ENCODE measurements at places on chromosomes 3 and 15. TPM values are rescaled to one million over a fixed set of nuclear protein-coding genes. Genes with fewer than 3 reads are reported as not detected.

PLS1 gene
- total RNA-seq = 1.0 TPM

KBTBD12 gene
- not detected for total RNA-seq

TMED3 gene
- 23.7 TPM for total RNA-seq

DPPA2 gene
- total RNA-seq = not detected

TRPM1 gene
- not detected for total RNA-seq

CASR gene
- total RNA-seq = 1.3 TPM

LYSMD2 gene
- 21.8 TPM for total RNA-seq

ASB14 gene
- total RNA-seq = not detected

ATP10A gene
- total RNA-seq = 28.6 TPM

GRCh38 chr3:42852441-42852840 lies 23.2 kb downstream of the CYP8B1 start:
- DNase-seq = no peak

DNA sequence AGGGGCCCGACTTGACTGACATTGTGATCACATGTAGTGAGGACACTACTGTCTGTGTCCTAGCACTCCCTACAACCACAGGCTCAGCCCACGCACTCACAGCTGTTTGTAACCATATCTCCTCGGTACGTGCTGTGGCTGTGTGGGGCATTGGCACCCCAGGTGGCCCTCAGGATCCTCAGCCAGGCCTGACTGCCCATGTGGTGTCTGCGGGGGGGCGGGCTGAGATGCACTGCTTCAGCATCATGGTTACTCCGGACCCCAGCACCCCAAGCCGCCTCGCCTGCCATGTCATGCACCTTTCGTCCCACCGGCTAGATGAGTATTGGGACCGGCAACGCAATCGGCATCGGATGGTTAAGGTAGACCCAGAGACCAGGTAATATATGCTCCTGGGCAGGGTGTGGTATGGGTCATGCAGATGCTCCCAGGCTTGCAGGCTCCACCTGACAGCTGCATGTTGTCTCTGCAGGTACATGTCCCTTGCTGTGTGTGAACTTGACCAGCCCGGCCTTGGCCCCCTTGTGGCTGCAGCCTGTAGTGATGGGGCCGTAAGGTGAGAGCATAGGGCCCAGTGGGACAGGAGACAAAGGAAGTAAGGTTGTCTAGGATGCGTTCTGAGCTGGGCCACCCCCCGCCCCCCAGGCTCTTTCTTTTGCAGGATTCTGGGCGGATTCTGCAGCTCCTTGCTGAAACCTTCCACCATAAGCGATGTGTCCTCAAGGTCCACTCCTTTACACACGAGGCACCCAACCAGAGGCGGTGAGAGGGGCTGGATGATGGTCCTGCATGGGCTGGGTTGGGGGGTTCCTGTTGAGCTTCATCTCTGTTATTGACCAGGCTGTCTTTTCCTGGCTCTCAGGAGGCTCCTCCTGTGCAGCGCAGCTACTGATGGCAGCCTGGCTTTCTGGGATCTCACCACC lies 4.4 kb downstream of the DALRD3 start:
- peak; percentile 47 for DNase-seq

GRCh38 chr15:88663141-88663621 lies 24.4 kb downstream of the ISG20 start:
- DNase-seq = no peak

DNA sequence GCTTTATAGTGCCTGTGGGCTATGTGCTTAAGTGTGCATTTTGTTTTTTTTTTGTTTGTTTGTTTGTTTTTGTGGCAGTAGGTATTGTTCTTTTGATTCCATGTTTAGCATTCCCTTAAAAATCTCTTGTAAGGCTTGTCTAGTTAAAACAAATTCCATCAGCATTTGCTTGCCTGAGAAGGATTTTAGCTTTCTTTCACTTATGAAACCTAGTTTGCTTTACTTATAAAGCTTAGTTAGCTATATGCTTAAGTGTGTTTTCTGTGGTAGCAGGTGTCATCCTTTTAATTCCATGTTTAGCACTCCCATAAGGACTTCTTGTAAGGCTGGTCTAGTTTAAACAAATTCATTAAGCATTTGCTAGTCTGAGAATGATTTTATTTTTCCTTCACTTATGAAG lies 17.3 kb downstream of the IL16 start:
- no peak for DNase-seq

DNA sequence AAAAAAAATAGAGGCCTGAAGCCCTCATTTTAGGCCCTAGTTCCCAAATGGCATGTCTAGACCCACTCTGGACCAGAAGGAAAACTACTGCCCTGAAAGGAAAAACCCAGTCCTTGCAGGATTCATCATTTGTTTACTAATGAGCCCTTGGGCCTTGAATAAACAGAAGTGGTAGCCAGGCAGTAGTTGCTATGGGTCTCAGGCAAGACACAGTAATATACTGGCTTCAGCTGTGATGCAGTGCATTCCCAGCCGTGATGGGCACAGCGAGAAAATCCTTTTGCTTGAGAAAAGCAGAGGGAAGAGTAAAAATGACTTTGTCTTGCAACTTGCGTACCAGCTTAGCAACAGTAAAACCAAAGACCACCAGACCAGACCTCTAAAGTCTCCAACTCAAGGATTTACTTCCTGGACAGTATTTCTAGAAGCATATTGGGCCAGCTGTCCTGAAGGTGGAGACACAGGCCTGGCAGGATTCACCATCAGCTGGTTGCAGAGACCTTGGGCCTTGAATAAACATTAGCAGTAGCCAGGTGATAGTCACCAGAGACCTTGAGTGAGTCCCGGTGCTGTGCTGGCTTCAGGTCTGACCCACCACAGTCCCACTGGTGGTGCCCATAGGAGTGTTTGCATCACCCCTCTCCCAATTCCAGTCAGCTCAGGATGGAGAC lies 208.3 kb upstream of the SLITRK3 start:
- no peak for DNase-seq

- DNase-seq = no peak
These were observed 25.6 kb upstream of the RHO start for GRCh38 chr3:129502641-129503408.

GRCh38 chr15:65421360-65422215 lies 1.2 kb downstream of the IGDCC4 start:
- DNase-seq = no peak

GRCh38 chr15:64503197-64503596 lies 42.8 kb downstream of the ZNF609 start:
- no peak for DNase-seq

DNA sequence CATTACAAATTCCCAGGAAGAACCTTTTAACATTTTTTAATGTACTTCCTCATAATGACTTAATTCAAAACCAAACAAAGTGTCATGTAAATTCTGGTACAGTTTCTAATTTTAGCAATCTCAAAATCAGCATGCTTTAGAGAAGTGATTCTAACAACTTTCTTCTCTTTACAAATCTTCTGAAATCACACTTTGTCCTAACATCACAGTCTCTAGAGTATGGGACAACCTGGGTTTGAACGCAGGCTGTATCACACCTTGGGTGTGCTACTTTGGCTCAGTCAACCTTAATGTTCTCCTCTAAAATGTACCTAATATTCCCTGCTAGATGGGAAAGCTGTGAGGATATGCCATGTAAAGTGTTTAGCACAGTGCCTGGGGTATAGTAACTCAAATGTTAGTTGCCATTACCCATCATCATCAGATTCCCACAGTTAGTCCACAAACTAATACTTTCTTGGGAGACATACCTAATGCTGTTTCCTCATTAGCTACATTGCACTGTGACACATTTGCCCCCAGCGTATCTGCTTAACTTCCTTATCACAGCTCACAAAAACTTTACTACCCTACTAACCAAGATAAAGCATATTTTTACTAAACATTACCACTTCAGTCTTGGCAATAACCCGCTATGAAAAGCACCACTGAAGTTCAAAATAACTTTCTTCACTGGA lies 3.1 kb downstream of the TSPAN3 start:
- no peak for DNase-seq

GRCh38 chr3:93906245-93906644 lies 67.5 kb downstream of the PROS1 start:
- DNase-seq = no peak

GRCh38 chr15:65172531-65172930 lies 12.6 kb downstream of the CLPX start:
- no peak for DNase-seq

DNA sequence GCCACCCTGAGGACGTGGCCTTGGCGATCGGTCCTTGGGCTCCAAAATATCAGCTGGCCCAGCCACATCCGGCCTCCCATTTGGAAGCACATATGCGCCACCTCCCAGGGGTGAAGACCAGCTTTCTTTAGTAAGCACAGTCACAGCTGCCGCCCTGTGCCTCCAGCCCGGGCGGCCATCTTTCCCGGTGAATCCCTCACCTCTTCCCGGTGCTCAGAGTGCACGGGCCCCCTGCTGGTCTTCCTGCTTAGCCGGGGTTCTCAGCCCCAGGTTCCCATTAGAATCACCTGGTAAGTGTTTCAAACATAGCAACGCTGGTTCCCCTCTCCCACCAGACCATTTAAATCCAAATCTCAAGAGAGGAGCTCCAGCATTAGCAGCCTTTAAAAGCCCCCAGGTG lies 232.2 kb downstream of the VPS13C start:
- no peak for DNase-seq

- no peak for DNase-seq
These were observed 5.9 kb downstream of the DPH6 start for GRCh38 chr15:35540021-35540420.

DNA sequence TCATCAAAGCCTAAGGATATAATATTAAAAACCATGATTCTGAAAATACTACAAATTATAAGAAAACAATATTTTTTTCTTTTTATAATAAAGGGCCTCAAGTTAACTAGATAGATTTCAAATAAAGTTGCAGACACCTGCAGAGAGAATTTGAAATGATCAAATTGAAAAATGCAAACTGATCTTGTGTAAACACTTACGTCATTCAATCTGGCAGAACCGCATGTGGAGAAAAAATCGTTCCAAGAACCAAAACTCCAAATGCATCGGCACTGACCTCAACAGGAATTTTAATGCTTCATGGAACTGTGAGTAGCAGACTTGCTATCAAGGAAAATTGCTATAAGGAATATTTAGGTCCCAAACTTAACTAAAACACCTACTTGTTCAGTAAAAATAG lies 17.2 kb downstream of the CPA3 start:
- no peak for DNase-seq

DNA sequence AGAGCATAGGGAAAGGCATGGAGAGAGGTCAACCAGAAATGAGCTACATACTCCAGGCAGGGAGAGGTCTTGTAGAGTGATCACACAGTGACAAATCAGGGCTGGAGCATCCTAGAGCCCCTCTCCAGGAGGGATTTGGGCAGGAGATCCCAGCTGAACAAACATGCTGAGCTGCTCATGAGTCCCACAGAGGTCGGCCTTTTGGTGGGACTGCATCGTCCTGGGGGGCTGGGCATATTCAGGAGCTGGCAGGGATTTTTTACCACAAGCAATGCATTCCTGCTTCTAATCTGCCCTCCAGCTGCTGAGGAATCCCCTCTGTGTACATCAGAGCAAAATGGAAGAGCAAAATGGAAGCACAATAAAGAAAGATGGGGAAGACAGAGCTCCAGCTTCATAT lies 94.9 kb downstream of the NTRK3 start:
- DNase-seq = no peak

GRCh38 chr15:74024687-74025086 lies 30.2 kb downstream of the PML start:
- no peak for DNase-seq

DNA sequence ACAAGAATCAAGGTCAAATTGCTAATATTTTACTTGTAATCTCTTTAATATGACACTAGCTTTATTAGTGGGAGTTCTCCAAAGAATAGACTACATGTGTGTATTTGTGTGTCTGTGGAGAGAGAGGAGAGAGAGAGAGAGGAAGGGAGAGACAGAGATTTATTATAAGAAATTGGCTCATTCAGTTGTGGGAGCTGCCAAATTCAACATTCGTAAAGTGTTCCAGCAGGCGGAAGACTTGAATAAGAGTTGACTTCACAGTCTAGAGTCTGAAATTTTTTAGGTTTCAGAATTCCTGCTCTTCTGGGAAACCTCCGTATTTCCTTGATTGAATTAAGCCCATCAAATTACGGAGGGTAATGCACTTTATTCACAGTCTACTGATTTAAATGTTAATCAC lies 4.7 kb upstream of the CLDN1 start:
- no peak for DNase-seq

Data from T-helper 17 cell (primary cell).